Natural killer cell treated with Interleukin-12 subunit alpha and Interleukin-12 subunit beta and Interleukin-15 and Interleukin-18, amount 100 ng/mL, for 72 hours (primary cell): ENCODE measurements at places on chromosomes 1 and 21. TPM values are rescaled to one million over a fixed set of nuclear protein-coding genes. Genes with fewer than 3 reads are reported as not detected.

SAMSN1 gene
- total RNA-seq: 158 TPM

FAM72D gene
- 10.1 TPM for total RNA-seq

SLC22A15 gene
- 5.0 TPM for total RNA-seq

ABCG1 gene
- total RNA-seq: 3.5 TPM

DNAH14 gene
- total RNA-seq: 1.7 TPM

HS2ST1 gene
- 15.1 TPM for total RNA-seq

CELA3A gene
- not detected for total RNA-seq

IL10 gene
- 0.95 TPM for total RNA-seq

ADCY10 gene
- 0.33 TPM for total RNA-seq

TMED5 gene
- total RNA-seq: 88.5 TPM

SH3D21 gene
- 12.6 TPM for total RNA-seq
